ENCODE measurements at places on chromosomes 7 and 10.

GRCh38 chr10:132904814-132905649, 37.3 kb downstream of the CFAP46 start:
- DNase-seq, result peak; percentile 45

- DNase-seq, result peak; percentile 95
Observed at GRCh38 chr10:78777466-78777865, 291.3 kb upstream of the ZMIZ1 start.

- DNase-seq, result no peak
Observed at GRCh38 chr7:145624618-145625017, 492.0 kb upstream of the CNTNAP2 start.

- no peak for DNase-seq
Observed at GRCh38 chr10:117876210-117876609, 170.5 kb downstream of the RAB11FIP2 start.

DNA sequence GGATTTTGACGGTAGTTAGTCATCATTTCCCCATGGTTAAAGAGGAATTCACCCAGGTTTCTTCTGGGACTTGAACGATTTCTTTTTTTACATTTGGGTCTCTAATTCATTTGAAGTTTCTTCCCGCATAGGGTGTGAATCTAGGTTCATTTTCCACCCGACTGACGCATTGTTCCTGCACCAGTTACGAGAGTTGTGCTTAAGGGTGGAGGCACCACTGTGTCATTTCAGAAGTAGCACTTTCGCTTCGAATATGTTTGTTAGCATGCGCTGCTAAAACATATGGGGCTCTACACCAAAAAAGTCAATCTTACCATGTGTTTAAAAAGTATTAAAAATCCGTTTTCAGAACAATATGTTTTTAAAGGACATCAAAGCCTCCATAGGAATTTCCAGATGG, 140.3 kb downstream of the VIPR2 start:
- DNase-seq, result no peak

DNA sequence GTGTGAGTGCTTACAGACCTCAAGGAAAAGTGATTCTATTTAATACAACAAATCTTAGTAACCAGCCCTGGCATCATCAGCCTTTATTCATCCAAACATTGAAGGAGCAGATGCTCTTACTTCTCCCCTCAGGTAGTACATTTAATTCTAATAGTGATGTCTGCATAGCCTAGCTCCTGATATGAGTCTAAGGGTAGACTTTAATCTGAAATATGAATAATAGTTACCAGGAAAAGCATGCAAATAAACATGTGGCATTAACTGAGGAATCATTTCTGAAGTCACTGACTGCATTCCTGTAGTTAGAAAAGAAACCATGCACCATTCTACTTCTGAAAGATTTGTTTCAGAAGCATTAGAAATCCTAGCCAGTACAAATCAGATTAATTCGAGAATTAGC, 25.7 kb upstream of the LMBR1 start:
- no peak for DNase-seq

- DNase-seq, result no peak
Observed at GRCh38 chr7:126398285-126398684, 854.5 kb downstream of the GRM8 start.

- no peak for DNase-seq
Observed at GRCh38 chr10:22053048-22053447, 49.5 kb upstream of the DNAJC1 start.

GRCh38 chr10:75956624-75957023, 525.2 kb downstream of the LRMDA start:
- DNase-seq, result no peak

DNA sequence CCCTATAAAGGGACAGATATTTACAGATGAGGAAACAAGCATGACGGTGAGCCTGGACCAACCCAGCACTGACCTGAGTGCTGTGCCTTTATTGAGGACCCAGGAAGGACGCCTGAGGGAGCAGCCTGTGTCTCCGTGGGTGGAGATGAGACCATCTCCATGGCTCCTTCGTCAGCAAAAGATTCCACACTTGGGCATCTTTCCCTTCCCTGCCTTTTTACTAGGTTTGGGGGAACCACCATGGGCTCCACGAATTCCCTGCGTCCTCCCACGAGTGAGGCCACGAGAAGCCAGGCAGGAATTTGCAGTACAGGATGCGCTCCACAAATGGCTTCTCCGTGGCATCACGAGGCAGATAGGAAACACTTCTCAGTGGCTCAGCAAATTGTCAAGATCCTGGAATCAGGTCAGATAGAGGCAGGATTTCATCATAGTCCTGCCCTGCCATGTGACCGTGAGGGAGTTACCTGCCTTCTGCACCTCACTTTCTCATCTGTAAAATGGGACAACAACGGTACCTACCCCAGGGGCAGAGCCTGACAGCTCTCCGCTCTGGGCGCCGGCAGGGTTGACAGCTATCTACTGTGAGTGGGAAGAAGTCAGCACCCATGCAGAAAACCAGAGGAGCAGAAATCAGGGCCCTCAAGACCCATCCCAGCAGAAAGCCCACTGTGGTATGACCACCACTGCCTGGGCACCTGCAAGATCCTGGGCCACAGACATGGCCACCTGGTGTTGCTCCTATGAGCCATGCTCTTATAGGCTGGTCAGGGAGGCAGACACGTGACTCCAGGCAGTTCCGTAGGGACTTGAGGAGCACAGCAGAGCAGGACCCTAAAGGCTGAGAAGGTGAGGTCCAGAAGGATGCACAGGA, 80.1 kb downstream of the GRID1 start:
- DNase-seq, result no peak

GRCh38 chr10:14904316-14904732, 25.7 kb downstream of the SUV39H2 start:
- DNase-seq, result no peak

GRCh38 chr7:111756687-111757178, 194.4 kb upstream of the IMMP2L start:
- peak; percentile 84 for DNase-seq

DNA sequence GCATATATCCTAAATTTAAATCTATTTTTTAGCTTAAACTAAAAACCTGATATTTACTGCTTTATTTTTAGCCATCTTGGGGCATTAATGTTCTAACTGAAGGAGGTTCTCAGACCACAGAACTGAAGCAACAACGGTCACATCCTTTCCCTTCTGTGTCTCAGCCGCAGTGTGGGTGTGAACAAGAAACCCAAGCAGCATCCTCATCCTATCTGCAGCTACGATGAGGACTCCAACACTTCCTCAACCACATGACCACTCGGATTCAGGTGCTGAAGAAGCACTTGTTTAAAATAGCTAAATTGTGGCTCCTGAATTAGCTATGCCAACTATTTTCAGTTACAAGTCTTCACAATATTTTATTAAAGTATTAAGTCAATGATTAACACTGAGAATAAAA, 5.3 kb downstream of the ESYT2 start:
- no peak for DNase-seq

DNA sequence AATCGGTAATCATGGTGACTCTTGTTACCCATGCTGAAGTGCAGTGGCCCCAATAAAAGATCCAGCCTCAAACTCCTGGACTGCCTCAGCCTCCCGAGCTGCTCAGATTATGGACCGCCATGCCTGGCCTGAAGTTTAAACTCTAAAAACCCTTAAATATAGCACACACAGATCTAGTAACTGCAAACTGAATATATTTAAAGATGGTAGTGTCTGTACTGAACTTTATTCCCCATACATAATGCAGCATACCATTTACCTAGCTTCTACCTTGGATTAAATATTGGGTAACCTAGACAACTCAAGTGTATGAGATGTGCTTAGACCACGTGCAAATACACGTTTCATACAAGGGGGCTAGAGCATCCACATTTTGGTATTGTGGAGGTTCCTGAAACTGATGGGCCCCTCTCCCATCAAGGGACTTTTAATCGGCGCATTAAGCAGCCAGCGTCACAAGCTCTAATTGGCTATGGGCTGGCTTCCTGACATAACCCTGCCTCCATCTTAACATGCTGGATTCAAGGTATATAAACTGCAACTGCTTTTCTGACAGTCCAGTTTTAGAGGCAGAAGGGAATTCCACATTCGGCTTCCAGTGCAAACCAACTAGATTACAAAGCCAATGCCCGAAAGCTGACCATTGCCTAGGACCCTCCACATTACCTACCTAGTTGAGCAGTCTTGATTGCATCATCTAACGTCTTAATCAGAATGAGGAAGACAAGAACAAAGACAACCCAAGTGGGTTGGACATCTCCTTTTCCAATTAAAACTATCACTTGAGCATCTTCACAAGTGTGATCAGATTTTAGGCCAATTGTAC, 13.0 kb downstream of the HNRNPA2B1 start:
- no peak for DNase-seq

GRCh38 chr7:31096198-31096876, 44.2 kb downstream of the ADCYAP1R1 start:
- no peak for DNase-seq

DNA sequence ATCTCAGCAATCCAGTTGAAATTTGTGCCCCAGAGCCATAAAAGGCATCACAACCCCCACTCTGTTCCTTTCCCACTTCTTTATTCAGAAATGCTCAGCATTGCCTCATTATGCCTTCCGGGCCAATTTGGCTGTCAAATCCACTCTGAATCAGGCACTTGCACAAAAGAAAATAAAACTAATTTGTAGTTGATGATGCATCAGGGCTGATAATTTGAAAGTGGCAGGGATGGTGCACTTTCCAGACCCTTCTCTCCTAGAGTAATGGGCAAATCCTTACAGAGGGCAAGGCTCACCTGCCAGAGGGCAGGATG, 147.9 kb upstream of the PDE1C start:
- DNase-seq, result no peak

DNA sequence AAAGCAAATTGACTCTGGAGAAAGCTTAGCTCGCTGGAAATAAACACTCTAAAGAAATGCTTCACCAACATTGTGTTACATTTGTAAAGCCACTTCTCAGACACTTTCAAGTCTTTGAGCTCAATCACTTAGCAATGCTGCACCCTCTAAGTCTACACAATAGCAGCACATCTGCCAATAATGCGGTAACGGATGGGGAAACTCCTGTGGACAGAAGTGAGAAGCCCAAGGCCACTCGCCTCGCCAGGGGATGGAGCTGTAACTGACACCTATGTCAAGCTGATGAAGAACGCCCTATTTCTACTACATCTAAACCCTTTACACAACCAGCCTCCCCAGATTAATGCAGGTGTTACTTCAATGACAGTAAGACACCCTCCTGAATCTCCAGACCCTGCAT, 167.7 kb downstream of the SFMBT2 start:
- no peak for DNase-seq

DNA sequence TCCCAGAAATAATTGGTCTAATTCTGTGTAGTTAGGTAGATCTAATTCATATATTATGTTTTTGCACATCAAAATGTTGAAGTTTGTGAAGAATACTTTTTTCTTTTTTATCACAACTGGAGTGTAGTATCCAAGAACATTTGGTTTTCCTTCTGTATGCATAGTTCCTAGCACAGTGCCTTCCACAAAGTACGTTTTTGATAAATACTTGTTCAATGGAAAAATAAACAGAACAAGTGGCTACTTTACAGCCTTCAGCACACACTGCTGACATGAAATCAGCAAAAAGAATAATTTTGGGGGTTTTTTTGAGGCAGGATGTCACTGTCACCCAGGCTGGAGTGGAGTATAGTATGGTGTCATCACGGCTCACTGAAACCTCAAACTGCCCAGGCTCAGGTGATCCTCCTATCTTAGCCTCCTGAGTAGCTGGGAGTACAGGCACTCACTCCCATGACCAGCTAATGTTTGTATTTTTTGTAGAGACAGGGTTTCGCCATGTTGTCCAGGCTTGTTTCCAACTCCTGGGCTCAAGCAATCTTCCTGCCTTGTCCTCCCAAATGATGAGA, 27.9 kb downstream of the TARP start:
- DNase-seq, result no peak

DNA sequence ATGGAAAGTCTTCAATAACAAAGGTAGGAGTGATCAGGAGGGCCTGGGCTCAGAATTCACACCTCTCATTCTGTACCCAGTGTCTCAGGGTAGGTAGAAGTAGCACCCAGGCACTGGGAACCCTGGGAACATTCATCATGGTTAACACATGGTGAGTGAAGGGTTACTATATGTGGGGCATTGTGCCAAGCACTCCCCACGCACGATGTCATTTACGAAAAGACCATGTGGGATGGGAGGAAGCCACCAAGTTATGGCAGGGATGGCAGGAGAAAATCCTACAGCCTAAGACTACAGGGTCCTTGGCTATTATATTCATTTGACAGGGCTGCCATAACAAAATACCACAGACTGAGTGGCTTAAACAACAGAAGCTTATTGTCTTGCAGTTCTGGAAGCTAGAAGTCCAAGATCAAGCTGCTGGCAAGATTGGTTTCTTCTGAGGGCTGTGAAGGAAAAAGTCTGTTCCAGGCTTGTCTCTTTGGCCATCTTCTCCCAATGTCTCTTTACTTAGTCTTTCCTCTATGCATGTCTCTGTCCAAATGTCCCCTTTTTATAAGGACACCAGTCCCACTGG, 27.7 kb upstream of the DDIT4 start:
- no peak for DNase-seq

GRCh38 chr7:21414795-21415393, 13.0 kb upstream of the SP4 start:
- DNase-seq, result no peak

DNA sequence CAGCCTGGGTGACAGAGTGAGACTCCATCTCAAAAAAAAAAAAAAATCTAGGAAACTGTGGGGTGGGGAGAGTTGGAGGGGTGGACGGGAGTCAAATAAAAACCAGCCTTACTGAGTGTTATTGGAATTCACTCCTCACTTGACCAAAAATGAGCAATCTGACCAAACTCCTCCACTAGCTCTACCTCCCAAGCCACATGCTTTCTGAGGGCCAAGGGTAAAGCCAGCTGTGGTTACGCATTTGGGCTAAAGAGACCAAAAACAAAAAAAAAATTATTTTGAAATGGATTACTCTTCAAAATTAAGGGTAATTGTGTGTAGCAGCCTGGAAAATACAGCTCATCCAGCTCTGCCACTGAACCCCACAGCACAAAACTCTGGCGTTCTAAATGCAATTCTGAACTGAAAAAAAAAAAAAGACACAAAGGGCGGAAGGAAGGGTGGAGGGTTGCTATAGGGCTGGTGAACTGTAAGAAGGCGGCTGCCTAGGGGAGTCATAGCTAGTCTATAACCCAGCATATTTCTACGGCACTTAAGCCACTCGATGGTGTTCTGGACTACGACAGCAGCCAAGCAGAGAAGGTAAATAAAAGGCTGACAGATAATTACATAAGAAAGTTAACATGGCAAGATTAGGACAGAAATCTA, 7.8 kb downstream of the ELMO1 start:
- no peak for DNase-seq

DNA sequence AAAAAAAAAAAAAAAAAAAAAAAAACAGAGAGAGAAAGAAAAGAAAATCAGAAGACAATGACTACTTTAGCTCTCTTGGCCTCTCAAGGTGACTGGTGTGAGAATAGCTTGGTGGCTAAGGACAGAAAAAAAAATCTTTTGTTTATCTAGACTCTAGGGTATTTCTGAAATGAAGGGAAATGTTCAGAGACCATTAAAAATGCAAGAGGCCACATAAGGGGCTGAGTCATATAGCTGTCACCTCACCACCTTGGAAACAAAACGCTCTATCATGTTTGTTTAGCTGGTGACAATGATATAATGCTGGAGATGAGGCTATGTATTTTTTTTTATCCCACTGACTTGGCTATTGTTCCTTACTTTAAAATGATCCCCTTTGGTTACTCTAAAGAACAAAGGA, 287.0 kb upstream of the CDC14C start:
- no peak for DNase-seq

All from posterior cingulate gyrus (tissue), 11 donors.